ENCODE measurements at places on chromosomes 5 and 9.

DNA sequence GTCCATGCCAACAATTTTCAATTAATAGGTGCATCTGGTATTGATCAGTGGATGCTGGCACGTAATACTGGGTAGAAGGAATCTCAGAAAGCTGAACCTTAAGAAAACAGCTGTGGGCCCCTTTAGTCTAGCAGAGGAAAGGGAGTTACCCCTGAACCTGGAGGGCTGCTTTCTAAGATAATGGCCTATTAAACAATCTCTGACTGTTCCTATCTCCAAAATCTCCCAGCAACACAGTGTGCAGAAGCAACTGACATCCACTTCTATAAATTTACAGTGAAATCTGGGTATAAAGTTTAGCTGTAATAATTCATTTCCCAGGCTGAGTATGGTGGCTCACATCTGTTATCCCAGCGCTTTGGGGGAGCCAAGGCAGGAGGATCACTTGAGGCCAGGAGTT is 198.8 kb downstream of the MAPKAP1 start:
- peaks cover 48% of the 10 kb centered on the region for H3K4me1 ChIP-seq
- DNase-seq, result no peak
- H3K36me3 ChIP-seq, result peaks cover 10% of the 10 kb centered on the region
- no peak overlapping the region for H3K4me3 ChIP-seq
- no peak overlapping the region for H3K27ac ChIP-seq

- H3K4me3 ChIP-seq, result no peak overlapping the region
- no peaks in the 10 kb centered on the region for H3K4me1 ChIP-seq
- no peak overlapping the region for H3K27ac ChIP-seq
- no peak for DNase-seq
Observed at GRCh38 chr9:74035786-74036185, 461.3 kb upstream of the RORB start.

DNA sequence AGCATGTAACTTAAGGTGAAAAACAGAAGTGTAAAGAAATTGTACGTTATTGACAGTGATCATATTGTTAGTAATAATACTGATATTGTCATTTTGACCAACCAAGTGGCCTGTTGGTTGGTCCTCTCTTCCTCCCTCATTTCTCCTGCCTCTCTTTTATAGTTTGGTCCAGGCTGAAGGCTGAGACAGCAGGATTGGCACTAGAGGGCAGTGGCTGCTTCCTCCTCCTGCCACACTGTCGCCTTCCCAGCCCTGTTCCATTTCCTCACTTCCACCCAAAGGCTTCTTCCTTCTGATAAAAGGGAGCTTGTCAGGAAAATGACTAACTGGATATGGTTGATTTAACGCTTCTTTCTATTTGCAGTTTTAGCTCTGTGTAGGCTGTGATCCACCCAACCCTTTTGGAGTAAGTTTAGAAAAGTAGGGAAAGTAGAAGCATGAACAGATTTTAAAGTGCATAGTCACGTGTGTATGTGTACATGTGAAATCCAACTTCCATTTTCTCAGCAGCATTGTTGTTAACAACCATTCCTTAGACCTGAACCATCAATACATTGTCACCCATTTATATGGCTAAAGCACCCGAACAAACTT is 35.6 kb downstream of the PTCD2 start:
- H3K27me3 ChIP-seq, result no peaks in the 10 kb centered on the region
- peak; percentile 21 for DNase-seq
- H3K27ac ChIP-seq, result no peak overlapping the region
- no peak overlapping the region for H3K4me3 ChIP-seq
- peaks cover 8% of the 10 kb centered on the region for H3K4me1 ChIP-seq

GRCh38 chr9:120787933-120788332 is 5.3 kb downstream of the FBXW2 start:
- peak overlapping the region; percentile 68 for H3K27ac ChIP-seq
- no peak for DNase-seq
- peaks cover 40% of the 10 kb centered on the region for H3K4me1 ChIP-seq

DNA sequence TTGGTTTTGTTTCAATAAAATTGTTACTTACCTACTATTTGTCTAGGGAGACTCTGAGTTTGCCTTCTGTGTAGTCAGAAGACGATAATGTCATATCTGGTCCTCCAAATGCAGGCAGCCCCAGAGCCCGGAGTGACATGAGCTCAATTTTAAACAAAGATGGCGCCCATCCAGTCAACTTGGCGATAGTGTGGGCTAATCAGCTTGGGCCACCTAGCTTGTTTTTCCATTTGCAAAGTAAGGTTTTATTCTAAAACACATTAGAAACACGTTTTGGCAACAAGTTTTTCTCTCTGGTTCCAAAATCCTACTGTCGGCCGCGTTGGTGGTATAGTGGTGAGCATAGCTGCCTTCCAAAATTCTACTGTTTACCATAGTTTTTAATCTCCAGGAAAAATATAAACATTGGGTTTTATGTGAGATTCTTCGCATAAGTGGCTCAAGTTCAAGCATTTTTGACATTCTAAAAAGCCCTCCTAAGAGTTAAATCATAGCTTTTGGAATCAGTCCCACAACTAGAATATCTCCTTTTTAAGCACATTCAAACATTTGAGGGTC is 13.2 kb downstream of the TSC1 start:
- no peak overlapping the region for H3K4me3 ChIP-seq
- DNase-seq, result no peak
- H3K27me3 ChIP-seq, result no peaks in the 10 kb centered on the region
- H3K36me3 ChIP-seq, result peaks cover 47% of the 10 kb centered on the region
- no peak overlapping the region for H3K27ac ChIP-seq

DNA sequence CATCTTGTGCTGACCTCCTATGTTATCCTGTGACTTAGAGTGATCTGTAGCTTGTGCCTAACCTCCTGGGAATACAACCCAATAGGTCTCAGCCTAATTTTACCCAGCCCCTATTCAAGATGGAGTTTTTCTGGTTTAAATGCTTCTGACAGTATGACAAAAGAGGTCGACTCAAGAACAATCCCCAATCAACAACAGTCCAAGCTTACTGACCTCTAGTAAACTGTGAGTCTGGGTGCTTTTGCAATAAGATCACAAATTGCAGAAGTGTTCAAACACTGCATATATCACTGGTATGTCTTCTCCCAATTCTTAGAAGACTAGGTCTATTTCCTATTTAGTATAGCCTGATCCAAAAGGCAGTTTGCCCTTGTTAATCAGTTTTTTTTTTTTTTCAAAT is 323.5 kb upstream of the PTGER4 start:
- no peak overlapping the region for H3K4me3 ChIP-seq
- H3K4me1 ChIP-seq, result no peaks in the 10 kb centered on the region
- H3K27ac ChIP-seq, result no peak overlapping the region
- no peaks in the 10 kb centered on the region for H3K36me3 ChIP-seq
- DNase-seq, result no peak
- peaks cover under 1% of the 10 kb centered on the region for H3K27me3 ChIP-seq

DNA sequence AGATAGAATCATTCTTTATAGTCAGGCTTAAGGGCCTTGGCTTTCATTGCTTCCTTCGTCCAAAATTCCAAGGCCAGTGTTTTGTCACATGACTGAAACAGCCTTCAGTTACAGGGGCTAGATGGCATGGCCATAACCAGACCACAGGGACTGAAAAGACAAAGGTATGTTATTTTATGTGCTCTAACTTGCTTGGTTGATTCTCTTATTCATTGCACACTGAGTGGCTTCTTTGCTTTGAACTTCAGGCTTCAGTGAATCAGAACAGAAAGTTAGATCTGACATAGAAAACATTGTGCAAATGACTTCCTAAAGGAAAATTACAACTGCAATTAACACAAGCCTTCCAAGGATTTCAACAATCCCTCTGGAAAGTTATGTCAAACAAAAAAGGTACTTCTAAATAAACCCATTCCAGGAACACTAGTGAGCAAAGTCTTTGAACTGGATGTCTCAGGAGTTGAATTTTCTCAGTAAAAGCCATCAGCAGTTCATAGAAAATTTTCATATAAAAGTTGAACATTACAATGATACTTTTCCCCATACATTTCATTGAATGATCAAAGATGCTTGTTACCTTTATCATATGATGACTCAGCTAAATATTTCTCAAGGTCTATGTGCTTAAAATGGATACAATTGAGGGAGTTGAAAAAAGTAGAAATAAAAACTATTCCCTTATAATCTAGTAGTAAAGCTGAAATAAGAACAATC is 355.3 kb downstream of the TMEM232 start:
- DNase-seq, result no peak
- peaks cover 21% of the 10 kb centered on the region for H3K4me1 ChIP-seq
- H3K4me3 ChIP-seq, result no peak overlapping the region
- no peaks in the 10 kb centered on the region for H3K36me3 ChIP-seq

GRCh38 chr5:166349046-166349445 is 1942.4 kb upstream of the WWC1 start:
- H3K4me3 ChIP-seq, result no peak overlapping the region
- no peak overlapping the region for H3K27ac ChIP-seq
- DNase-seq, result no peak

DNA sequence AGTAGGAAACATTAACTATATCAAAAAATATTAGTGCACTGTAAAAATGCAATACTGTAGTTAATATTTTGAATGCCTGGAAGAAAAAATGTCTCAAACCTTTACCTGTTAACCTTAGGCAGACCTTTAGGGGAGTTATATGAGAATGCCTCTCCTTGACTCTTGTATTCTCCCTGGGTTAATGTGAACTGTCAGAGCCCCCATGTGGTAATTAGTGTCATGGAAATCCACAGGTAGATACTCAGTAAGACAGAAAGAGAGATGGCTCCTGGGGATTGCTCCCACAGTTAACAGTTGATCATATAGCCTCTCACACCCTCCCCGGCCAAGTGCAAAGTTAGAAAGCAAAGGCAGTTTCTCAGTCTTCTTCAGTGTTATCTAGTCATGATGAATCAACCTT is 742.8 kb downstream of the NR2F1-AS1 start:
- no peak overlapping the region for H3K27ac ChIP-seq
- H3K27me3 ChIP-seq, result peaks cover 11% of the 10 kb centered on the region
- peaks cover 11% of the 10 kb centered on the region for H3K4me1 ChIP-seq
- H3K4me3 ChIP-seq, result no peak overlapping the region

GRCh38 chr5:178839319-178839704 is 20.4 kb upstream of the ZNF354B start:
- no peaks in the 10 kb centered on the region for H3K4me1 ChIP-seq
- no peak overlapping the region for H3K27ac ChIP-seq
- no peaks in the 10 kb centered on the region for H3K36me3 ChIP-seq

GRCh38 chr5:155080721-155081120 is 67.2 kb downstream of the KIF4B start:
- no peak overlapping the region for H3K27ac ChIP-seq
- no peaks in the 10 kb centered on the region for H3K36me3 ChIP-seq
- peaks cover 11% of the 10 kb centered on the region for H3K4me1 ChIP-seq
- DNase-seq, result no peak
- no peak overlapping the region for H3K4me3 ChIP-seq

GRCh38 chr5:107930092-107930491 is 259.4 kb upstream of the EFNA5 start:
- H3K4me3 ChIP-seq, result no peak overlapping the region
- peaks cover 14% of the 10 kb centered on the region for H3K4me1 ChIP-seq
- no peak for DNase-seq
- no peaks in the 10 kb centered on the region for H3K27me3 ChIP-seq
- no peaks in the 10 kb centered on the region for H3K36me3 ChIP-seq

DNA sequence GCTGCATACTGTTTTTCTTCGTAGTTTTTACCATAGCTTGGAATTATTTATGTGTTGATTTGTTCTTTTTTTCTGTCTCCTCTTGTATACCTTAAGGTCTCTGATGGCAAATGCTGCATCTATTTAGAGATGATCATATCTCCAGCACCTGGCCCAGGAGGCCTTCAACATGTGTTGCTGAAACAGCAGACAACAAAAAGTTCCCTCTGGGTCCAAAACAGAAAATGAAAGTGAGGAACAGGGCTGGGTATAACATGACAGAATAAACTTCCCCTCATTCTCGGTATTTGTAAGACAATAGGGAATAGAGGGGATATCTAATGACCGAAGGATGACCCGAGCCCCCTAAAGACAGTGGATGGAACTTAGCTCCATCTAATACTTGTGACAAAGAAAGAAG is 22.7 kb upstream of the PCSK1 start:
- H3K36me3 ChIP-seq, result no peaks in the 10 kb centered on the region
- DNase-seq, result no peak
- no peak overlapping the region for H3K27ac ChIP-seq
- no peaks in the 10 kb centered on the region for H3K27me3 ChIP-seq
- no peak overlapping the region for H3K4me3 ChIP-seq
- no peaks in the 10 kb centered on the region for H3K4me1 ChIP-seq

GRCh38 chr5:55636683-55637082 is 75.4 kb downstream of the SLC38A9 start:
- peaks cover 25% of the 10 kb centered on the region for H3K36me3 ChIP-seq
- DNase-seq, result no peak
- H3K4me1 ChIP-seq, result peaks cover 4% of the 10 kb centered on the region
- no peak overlapping the region for H3K4me3 ChIP-seq
- H3K27ac ChIP-seq, result no peak overlapping the region

GRCh38 chr5:124806373-124807077 is 60.1 kb upstream of the ZNF608 start:
- no peaks in the 10 kb centered on the region for H3K27me3 ChIP-seq
- H3K4me1 ChIP-seq, result peaks cover 39% of the 10 kb centered on the region
- no peak overlapping the region for H3K27ac ChIP-seq
- no peak overlapping the region for H3K4me3 ChIP-seq
- DNase-seq, result peak; percentile 31

- H3K27ac ChIP-seq, result no peak overlapping the region
- no peaks in the 10 kb centered on the region for H3K4me1 ChIP-seq
- no peak overlapping the region for H3K4me3 ChIP-seq
Observed at GRCh38 chr5:15831408-15831807, 331.4 kb downstream of the FBXL7 start.

DNA sequence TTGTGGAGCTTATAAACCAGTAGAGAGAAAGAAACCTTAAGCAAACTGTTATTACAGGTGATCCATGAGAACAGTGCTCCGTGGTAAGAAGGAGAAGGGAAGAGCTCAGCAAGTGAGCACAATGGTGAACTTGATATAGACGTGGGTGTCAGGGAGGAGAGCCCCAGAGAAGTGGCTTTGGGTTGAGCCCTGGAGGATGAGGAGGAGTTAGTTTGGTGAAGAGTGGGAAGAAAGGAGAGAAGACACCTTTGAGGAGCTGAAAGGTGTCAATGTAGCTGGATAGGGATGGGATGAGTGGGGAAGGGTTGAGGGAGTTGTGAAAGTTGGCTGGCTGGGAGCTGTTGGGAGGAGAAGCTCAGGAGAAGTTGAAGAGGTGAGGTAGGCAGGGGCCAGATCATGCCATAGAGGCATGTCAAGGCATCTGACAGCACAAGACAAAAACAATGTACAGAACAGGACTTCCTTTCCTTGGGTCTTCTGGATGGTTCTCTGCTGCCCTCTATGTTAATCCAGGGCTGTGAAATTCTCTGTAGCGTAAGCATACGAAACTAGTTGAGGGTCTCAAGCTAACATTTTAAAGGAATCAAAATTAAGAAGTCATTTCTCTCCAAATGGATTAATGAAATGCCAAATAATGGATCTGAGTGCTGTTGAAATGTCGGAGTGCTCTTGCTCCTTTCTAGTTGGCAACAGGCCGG is 501.9 kb downstream of the KDM4C start:
- H3K36me3 ChIP-seq, result peaks cover 5% of the 10 kb centered on the region
- no peak overlapping the region for H3K4me3 ChIP-seq
- no peak for DNase-seq

GRCh38 chr9:84278130-84278529 is 62.4 kb downstream of the SLC28A3 start:
- H3K27me3 ChIP-seq, result no peaks in the 10 kb centered on the region
- H3K27ac ChIP-seq, result no peak overlapping the region
- no peak for DNase-seq
- H3K4me1 ChIP-seq, result peaks cover 11% of the 10 kb centered on the region
- no peaks in the 10 kb centered on the region for H3K36me3 ChIP-seq
- H3K4me3 ChIP-seq, result no peak overlapping the region

All from nephron progenitor cell (in vitro differentiated cells).